ENCODE measurements at places on chromosomes 1 and 21. TPM values are rescaled to one million over a fixed set of nuclear protein-coding genes. Genes with fewer than 3 reads are reported as not detected.

The VASH2 gene
- 0.59 TPM for total RNA-seq

The PRAMEF17 gene
- total RNA-seq, result not detected

The PCSK9 gene
- 0.30 TPM for total RNA-seq

The CLDN8 gene
- total RNA-seq, result not detected

The ACP6 gene
- 14.0 TPM for total RNA-seq

The RHBDL2 gene
- not detected for total RNA-seq

The KRTAP8-1 gene
- not detected for total RNA-seq

The RNU1-4 gene
- total RNA-seq, result 4,743 TPM

The KCNT2 gene
- total RNA-seq, result not detected

The EPB41 gene
- total RNA-seq, result 248 TPM

The LCE5A gene
- total RNA-seq, result not detected

The SLC9C2 gene
- not detected for total RNA-seq

The ZSCAN20 gene
- 1.2 TPM for total RNA-seq

The FCGR1A gene
- total RNA-seq, result not detected

The LAPTM5 gene
- 541 TPM for total RNA-seq

Measured in T-cell (primary cell).